ENCODE measurements at places on chromosomes 4 and X.
A peak's percentile ranks its signal among the peaks of the same experiment; 100 is the strongest.

DNA sequence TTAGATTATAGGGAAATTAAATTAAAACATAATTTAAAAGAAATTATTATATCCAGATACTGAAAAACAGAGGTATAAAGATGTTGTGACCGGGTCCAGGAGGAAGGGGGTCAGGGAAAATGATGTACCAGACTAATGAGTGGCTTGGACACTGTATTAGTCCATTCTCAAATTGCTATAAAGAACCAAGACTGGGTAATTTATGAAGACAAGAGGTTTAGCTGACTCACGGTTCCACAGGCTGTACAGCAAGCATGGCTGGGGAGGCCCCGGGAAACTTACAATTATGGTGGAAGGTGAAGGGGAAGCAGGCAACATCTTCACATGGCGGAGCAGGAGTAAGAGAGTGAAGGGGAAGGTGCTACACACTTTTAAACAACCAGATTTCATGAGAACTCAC lies 3.4 kb upstream of the FAM9B start:
- no peak for DNase-seq

- DNase-seq, result no peak
Observed at GRCh38 chrX:82692991-82693390, 815.1 kb upstream of the POU3F4 start.

- DNase-seq, result no peak
Observed at GRCh38 chr4:162104459-162105124, 59.2 kb downstream of the FSTL5 start.

DNA sequence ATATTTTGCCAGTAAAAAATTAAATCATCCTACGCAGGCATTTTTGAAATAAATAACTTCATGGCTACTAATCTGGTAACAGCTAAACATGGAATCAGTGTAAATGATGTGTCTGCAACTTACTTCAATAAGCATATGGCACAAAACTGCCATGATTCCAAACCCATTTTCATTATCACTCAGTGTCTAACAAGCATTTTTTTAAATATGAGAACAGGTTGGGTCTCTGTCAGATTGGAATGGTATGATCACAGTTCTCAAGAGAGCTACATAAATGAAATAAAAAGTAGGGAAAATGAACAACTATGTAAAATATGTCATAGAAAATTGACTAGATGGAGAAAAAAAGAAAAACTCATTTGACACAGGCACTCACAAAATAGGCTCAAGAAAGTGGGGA lies 476.9 kb upstream of the NWD2 start:
- no peak for DNase-seq

GRCh38 chrX:17432158-17432557 lies 57.2 kb downstream of the NHS start:
- no peak for DNase-seq

- DNase-seq, result no peak
Observed at GRCh38 chr4:74408639-74409038, 36.3 kb upstream of the AREG start.

DNA sequence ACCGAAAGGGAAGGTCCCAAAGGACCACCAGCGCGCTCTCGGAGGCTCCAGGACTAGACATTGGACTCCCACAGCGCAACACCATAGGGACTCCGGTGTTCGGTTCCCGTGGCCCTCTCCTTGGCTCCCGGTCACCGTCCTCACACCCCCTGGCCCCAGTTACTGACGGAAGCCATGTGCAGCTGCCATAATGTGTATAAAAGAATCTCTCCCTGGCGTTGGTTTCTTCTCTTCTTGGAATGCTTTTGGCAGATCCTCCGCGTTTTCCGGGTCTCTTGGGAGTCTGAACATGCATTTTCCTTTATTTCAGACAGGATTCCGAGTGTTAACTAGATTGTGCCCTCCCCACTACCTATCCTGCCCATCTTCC lies 69.8 kb downstream of the FBXO8 start:
- DNase-seq, result no peak

- no peak for DNase-seq
Observed at GRCh38 chr4:138665851-138666250, 349.7 kb upstream of the NOCT start.

- no peak for DNase-seq
Observed at GRCh38 chr4:165505958-165506837, 127.4 kb downstream of the CPE start.

DNA sequence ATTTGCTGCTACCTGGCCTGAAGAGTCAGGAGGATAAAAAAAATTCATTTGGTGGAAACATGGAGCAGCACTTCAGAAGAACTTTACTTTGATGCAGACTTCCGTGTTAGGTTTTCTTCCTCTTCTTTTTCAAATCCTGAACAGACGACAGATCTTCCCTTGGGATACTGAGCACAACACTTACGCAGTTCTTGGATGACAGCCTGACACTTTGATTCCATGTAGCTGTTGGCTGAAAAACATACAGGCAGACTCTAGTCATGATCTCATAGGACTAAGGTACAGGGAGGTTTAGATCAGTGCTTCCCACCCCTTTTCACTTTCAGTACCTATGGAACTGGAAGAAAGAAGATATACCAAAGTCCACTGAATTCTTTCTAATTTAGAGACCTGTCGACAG lies 9.2 kb downstream of the CMC4 start:
- DNase-seq, result no peak

DNA sequence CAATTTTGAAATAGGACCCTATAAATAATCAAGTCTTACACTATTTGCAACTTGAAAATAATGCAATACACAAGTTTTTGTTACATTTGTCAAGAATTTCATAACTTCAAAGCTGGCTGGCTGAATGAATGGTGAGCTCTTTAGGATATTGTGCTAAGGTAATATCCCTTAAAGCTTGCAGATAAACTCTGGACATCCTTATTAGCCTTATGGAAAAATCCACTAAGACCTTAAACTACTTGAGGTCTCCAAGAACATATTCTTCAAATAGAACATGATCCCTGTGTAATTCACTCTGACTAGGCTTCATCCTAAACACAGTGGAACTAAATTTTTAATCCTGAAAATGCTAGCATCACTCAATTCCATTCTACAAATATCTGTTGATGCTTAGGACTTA lies 199.3 kb downstream of the PACRGL start:
- DNase-seq, result no peak

- no peak for DNase-seq
Observed at GRCh38 chrX:150805736-150806135, 92.7 kb downstream of the CD99L2 start.

DNA sequence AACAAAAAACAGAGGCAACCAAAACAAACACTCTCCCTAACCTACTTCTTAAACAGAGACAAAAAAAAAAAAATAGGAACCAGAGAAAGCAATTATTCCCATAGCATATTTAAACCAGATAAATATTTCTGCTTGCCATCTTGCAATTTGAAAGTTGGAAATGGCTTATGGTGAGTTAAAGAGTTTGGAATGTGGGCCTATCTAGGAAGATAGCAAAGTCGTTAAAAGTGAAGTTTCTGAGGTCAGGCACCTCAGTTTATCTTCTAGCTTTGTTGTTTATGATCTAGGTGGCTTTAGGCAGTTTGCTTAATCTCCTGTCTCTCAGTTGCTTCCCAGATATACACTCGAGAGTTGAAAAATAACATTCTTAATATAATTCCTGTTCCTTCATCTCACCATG lies 284.2 kb downstream of the KCNIP4 start:
- no peak for DNase-seq

- DNase-seq, result no peak
Observed at GRCh38 chrX:112738347-112739033, 58.8 kb upstream of the LHFPL1 start.

DNA sequence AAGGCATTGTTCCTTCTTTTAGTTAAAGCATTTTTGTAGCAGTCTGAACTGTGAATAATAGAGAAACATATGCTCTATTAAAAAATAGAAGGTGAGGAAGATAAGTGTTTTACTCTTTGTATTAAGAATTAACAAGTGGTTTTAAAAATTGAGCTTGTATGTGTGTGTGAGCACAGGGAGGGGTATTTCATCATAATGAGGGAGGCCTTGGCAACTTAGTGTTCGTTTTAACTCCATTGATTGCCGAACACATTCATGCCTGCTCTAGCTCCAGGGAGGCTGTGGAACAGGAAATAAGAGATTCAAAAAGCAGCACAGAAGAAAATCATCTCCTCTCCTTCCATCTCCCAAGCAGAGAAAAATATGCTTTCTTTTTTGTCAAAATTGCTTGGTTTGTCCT lies 14.8 kb downstream of the SHROOM3 start:
- DNase-seq, result peak; percentile 26

GRCh38 chrX:16836371-16836770 lies 33.8 kb downstream of the RBBP7 start:
- no peak for DNase-seq

DNA sequence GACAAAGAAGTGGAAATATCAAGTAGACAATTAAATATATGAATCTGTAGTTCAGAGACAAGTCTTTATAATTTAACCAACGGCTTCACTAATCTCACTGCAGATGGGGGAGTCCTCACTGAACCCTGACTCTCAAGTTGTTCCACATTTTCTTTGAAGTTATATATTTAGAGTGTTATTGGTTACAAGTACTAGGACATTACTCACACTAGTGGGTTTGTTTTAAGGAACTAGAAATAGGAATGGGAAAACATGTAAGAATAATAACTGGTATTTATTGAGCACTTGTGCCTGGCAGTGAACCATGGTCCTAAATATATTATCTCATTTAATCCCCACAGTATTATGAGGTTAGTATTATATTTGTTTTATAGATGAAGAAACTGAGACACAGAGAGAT lies 22.0 kb downstream of the MND1 start:
- no peak for DNase-seq

DNA sequence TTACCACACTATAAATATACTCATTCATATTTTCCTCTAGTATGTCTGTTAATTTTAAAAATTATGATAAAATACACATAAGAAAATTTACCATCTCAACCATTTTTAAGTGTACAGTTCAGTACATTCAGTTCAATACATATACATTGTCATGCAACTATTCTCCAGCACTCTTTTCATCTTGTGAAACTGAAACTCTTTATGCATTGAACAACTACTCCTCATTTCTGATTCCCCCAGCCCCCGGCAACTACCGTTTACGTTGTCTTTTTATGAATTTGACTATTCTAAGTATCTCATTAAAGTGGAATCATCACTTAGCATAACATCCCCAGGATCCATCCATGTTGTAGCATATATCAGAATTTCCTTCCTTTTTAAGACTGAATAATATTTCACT lies 8.7 kb downstream of the SMARCAD1 start:
- no peak for DNase-seq

- DNase-seq, result no peak
Observed at GRCh38 chr4:93320356-93320755, 508.2 kb upstream of the ATOH1 start.

DNA sequence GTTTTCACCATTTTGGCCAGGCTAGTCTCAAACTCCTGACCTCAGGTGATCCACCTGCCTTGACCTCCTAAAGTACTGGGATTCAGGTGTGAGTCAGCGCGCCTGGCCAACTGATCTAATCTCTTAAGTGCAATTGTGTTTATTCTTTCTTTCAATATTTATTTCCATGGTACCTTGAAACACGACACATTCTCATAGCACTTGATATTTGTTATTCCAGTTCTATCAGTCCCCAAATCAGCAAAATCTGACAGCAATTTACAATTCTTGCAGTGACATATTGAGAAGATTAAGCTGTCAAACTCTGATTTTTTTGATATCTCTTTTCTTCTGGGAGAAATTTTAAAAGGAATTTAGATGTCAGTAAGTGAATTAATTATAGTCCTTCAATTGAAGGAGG lies 218.1 kb upstream of the FAT4 start:
- no peak for DNase-seq

GRCh38 chr4:14915018-14915417 lies 87.3 kb upstream of the CPEB2 start:
- no peak for DNase-seq

GRCh38 chrX:21747558-21747957 lies 10.4 kb downstream of the SMPX start:
- no peak for DNase-seq

DNA sequence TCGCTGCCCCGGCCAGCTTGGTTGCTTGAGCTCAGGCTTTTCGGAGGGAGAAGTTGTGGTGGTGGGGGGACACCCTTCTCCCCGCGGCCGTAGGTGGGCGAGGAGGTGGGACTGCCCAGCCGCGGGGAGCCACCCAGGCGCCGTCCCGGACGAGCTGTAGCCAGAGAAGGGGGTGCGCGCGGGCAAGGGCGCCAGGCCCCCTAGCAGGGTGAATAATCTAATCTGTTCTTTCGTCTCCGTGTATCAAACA lies 3.1 kb downstream of the MID1IP1 start:
- DNase-seq, result no peak

GRCh38 chr4:52915191-52915590 lies 53.1 kb downstream of the RASL11B start:
- no peak for DNase-seq

Data from astrocyte of the spinal cord (primary cell).